ENCODE measurements at places on chromosomes 6 and 20. TPM values are rescaled to one million over a fixed set of nuclear protein-coding genes. Genes with fewer than 3 reads are reported as not detected.

CST1 gene
- total RNA-seq = 1.9 TPM

DNA sequence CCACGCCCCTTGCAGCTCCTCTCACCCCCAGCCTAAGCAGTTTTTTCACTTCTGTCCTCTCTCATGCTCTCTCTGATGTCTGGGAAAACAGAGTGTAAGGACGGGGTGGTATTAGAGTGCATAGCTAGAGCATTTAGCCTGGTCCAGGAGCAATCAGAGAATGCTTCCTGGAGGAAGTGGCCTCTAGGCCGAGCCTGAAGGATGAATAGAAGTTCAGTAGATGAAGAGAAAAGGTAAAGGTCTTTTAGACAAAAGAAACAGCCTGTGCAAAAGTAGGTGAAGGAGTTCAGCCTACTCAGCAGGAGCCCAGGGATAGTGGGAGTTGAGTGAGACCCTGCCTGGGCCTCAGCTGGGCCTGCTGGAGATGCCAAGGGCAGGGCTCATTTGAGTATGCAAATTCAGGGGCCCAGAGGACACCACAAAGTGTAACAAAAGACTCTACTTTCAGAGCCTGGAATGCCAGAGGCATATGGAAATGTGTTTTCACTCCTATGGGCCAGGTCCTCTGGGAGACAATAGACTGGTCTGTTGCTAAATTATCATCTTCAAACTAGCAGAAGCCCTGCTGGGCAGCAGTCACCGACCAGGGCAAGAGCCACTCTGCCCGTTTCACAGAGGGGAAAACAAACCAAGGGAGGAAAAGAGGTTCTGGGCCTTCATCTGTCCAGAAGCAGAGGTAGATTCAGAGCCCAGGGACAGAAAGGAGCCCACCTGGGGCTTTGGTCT is 19.7 kb upstream of the TM9SF4 start:
- DNase-seq = peak; percentile 84

- DNase-seq = peak; percentile 10
Measured at GRCh38 chr6:449057-449430, 57.5 kb downstream of the IRF4 start.

DNA sequence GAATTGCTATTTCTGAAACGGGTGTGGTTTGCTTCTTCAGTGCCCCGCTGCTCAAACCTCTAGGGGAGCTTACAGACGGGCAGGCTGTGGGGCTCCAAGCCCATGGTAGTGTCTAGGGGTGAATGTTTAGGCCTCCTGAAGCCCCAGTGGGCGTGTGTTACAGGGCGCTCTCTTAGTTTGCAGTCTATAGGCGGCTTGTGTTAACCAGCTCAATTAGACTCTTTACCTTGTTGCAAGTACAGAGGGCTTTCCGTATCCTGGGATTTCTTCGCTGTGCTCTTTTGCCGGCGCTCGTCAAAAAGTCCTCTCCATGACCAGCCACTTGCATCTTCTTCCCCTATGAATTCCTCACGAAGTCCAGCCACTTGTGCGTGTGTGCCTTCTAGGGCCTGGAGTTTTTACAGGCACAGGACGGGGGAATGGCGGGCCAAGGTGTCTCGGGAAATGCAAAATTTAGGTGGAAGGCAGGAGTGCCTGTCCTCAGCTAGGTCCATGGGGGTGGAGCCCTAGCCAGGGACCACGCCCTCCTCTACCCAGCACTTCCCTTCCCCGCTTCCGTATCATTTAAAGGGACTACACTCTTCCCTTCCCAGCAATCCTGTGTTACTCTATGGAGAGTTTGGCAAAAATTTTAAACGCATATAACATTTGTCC is 94.5 kb downstream of the HTR1B start:
- DNase-seq = peak; percentile 80

DNA sequence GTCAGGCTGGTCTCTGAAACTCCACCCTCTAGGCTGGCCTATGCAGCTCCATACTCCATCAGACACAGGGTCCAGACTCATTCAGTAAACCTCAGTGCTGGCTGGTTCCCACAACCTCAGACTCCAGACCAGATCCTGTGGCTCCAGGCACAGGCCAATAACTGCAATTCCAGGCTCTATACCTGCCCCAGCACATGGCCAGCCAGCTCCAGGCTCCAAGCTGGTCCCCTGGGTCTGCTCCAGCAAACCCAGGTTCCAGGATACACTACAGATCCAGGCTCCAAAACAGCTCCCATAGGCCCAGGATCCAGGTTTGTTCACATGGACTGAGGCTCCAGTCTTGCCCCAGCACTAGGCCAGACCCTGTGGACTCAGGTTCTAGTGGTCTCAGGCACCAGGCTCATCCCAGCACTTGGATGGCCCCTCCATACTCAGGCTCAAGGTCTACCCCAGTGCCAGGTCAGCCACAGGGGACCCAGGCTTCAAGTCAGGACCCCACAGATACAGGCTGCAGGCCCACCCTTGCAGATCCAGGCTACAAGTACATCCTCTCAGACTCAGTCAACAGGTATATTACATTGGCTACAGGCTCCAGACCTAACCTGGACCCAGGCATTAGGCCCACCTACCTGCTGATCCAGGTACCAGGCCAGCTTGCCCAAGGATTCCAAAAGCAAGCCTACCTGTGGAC is 117.6 kb upstream of the TMEM170B start:
- no peak for DNase-seq

DNA sequence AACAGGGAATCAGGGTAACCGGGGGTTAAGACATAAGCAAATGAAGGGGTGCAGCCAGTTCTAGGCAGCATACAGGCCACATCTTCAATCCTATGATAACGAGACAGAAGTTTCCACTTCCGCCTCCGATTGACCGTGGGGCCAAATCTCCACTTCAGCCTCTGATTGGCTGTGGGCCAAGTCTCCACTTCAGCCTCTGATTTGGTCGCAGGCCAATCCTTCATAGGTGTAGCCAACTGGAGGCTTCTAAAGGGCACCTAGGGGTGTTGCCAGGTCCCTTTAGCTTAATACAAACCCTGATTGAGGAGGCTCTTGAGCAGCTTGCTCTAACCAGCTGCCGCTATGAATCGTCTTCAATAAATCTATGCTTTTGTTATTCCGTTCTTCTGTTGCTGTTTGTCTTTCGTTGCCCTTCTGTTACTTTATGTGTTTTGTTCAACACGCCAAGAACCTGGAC is 2.1 kb upstream of the ERGIC3 start:
- DNase-seq = peak; percentile 94
